CD4-positive, alpha-beta memory T cell (primary cell): ENCODE measurements at places on chromosomes 7 and 10. TPM values are rescaled to one million over a fixed set of nuclear protein-coding genes. Genes with fewer than 3 reads are reported as not detected.

GRCh38 chr10:21832821-21833130, 170.8 kb downstream of the DNAJC1 start:
- no peak for DNase-seq

HECW1 gene
- total RNA-seq: not detected

ATOH7 gene
- total RNA-seq: not detected

IGF2BP3 gene
- total RNA-seq: not detected

PKD2L1 gene
- total RNA-seq: not detected
